ENCODE measurements at places on chromosomes 2 and 18.

- DNase-seq: no peak
Measured at GRCh38 chr2:64328415-64328722, 125.6 kb upstream of the LGALSL start.

DNA sequence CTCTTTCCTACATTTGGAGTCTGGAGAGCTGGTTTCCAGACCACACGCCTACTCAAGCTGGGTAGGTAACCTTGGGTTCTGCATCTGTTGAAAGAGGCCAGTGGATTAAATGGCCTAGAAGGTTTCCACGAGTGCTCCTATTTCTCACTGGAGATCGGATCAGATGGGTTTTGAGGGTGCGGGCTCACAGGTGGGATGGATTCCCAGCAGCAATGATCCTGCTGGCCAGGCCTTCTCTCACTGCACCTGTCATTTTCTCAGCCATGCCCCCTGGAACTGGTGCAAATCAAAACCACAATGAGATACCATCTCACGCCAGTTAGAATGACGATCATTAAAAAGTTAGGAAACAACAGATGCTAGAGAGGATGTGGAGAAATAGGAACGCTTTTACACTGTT is 747.5 kb upstream of the RAB6C start:
- no peak for DNase-seq

DNA sequence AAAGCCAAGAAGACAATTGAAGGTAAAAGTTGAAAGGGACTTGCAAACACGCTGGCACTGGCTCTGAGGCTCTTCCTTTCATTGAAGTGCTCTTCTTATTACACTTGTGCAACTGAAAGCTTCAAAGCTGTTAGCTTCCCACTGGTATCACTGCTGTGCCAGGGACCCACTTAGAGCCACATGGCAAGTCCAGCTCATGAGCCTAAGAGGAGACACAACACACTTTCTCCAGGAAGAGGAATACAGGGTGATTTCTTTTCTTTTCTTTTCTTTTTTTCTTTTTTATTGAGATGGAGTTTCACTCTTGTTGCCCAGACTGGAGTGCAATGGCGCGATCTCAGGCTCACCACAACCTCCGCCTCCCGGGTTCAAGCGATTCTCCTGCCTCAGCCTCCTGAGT is 218.2 kb downstream of the ATAD2B start:
- no peak for DNase-seq

DNA sequence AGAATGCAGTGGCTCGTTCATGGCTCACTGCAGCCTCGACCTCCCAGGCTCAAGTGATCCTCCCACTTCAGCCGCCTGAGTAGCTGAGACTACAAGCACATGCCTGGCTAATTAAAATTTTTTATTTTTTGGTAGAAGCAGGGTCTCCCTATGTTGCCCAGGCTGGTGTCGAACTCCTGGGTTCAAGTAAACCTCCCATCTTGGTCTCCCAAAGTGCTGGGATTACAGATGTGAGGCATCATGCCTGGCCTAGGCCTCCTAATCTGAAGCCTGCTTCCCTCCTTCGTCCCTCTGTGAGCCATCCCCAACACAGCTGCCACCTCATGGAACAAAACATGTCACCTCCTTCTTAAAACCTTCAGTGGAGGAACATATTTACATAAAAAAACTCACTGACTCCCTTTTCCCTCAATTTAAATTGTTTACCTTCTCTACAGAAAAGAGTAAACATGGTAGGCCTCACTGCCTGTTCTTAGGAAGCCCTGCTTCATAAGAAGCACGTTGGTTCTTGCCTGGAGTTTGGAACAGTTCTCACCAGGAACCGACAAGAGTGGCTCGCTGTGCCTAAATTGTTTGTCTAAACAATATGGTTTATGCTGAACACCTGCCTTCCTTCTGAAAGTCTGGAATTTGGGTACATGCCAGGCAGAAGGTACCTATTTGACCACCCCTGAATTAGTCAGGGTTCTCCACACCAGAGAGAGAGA is 12.1 kb upstream of the RHOB start:
- no peak for DNase-seq

DNA sequence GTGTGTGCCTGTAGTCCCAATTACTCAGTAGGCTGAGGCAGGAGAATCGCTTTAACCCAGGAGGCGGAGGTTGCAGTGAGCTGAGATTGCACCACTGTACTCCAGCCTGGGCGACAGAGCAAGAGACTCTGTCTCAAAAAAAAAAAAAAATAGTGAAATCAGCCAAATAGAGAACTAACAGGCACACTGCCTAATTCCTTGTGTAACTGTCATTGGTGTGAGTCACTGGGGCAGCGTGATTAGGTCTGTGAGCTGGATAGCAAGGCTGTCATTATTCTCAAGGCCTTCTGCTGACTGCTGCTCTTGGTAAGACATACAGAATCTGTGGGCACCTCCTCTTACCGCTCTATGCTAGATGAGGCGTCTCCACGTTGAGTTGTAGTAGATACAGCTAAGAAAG is 270.3 kb downstream of the NEDD4L start:
- DNase-seq: no peak

GRCh38 chr2:18362696-18363095 is 197.8 kb downstream of the RDH14 start:
- no peak for DNase-seq

DNA sequence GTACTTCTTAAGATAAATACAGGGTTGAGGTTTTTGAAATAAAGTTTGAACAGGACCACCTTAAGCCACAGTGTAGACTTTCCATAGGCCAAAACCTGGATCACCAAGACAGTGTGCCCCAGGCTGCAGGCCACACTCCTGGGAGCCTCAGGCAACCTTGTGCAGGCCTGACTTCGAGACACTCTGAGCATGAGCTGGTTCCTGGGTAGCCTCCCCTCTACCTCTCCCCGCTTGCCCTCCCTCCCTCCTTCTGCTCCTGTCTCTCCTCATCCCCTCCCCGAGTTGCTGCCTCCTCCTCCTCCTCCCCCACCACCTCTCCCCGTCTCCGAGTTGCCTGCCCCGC is 10.6 kb upstream of the PROC start:
- no peak for DNase-seq

DNA sequence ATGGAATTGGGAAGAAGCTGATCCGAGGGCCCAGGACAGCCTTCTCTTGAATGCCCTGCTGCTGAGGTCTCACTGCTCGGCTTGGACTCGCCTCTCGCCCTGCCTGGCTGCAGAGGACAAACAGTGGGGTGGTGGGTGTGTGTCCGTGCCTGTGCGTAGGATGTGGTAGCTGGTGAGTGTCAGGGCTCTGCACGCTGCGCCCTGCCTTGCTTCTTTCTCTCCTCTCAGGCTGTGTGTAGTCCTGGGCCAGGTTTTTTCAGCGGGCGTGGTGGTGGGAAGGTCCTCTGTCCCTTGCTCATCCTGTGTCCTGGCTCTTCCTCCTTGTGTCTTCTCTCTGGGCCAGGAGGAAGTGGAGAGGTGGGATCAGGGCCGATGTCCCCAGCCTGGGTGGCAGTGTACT is 44.8 kb downstream of the RRM2 start:
- DNase-seq: no peak

GRCh38 chr2:45607701-45608100 is 3.4 kb downstream of the SRBD1 start:
- DNase-seq: no peak

- DNase-seq: no peak
Measured at GRCh38 chr2:220051716-220052115, 424.3 kb downstream of the SLC4A3 start.

- DNase-seq: no peak
Measured at GRCh38 chr2:200968735-200969134, 5.3 kb upstream of the ORC2 start.

All from right kidney (tissue), 9 donors.